ENCODE measurements at places on chromosomes 16 and 17.

GRCh38 chr17:19897903-19898302, 30.2 kb upstream of the ULK2 start:
- DNase-seq: no peak

- no peak for DNase-seq
These were observed 1.1 kb downstream of the CFAP119 start for GRCh38 chr16:30760577-30761426.

DNA sequence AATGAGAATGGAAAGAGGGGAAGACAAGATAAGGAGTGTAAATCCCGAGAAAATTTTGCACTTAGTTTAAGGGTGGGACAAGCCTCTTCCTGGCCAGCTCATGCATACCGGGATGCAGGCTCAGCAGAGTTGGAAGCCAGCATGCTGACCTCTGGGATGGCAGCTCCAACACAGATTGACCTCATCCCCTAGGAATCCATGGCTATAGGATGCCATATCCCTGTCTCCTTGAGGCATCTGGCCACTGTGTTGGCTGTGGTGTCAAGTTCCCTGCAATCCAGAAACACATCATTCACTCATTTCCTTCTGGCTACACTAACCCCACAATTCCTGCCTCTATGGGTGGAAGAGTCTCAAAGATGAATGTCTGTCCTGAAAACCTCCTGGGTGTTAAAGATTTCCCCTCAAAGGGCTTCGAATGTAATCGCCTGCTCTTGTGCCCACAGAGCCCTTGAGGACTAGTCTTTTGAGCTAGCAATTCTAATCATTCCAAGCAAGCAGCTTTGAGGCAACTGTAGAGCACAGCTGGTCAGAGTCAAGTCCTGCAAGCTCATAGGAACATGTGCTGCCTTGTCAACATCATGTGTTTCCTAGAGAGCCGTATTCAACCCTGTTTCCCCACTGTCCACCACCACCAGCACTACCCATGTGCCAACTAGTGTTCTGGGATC, 141.4 kb downstream of the PMP22 start:
- no peak for DNase-seq

GRCh38 chr17:2195729-2196128, 107.9 kb downstream of the SMG6 start:
- no peak for DNase-seq

GRCh38 chr16:1858189-1858865, 13.6 kb downstream of the MEIOB start:
- DNase-seq: no peak

DNA sequence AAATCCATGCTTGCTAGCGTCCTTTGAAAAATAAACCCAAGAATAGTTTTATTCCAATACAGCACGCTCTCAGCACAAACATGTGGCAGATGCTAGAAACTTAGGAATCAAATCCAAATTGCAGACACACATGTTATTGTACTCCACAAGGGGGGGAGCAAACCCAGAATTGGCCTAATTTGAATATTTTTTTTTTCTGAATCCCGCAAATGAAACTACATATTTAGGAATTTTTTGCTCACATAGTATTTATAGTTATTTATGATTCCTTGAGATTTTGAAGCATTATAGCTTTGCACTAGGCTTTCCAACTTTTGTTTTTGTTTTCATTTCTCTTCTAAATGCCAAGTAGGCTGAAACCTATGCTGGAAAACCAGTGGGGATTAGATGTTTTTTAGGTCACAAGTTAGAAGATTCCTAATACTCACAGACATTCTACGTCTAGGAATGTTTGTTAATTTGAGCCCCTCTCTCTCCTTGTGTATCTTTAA, 59.3 kb upstream of the CDH11 start:
- no peak for DNase-seq

- DNase-seq: peak; percentile 64
These were observed 13.7 kb downstream of the DNAH17 start for GRCh38 chr17:78563189-78564145.

GRCh38 chr16:83602761-83603722, 204.7 kb upstream of the HSBP1 start:
- DNase-seq: no peak

GRCh38 chr17:40314584-40314956, 5.6 kb downstream of the RARA start:
- peak; percentile 94 for DNase-seq

- no peak for DNase-seq
These were observed 96.3 kb downstream of the NDEL1 start for GRCh38 chr17:8532021-8532420.

- no peak for DNase-seq
These were observed 13.9 kb downstream of the CDH3 start for GRCh38 chr16:68658974-68659360.

DNA sequence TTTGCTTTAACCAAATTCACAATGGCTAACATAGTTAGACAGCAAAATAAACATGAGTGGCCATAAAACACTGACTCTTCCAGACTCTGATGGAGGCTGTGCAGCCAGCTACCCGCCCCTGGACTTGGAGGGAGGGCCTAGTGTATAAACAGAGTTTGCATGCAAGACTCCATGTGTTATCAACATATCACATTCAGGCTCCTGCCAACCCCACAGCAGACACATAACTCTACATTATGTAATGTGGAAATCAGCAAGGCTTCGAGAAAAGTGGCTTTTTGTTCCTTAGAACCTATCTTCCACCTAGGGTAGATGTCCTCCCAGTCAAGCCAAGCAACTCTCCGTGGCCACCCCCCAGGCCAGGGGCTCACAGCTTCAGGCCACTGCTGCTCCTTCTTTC, 19.3 kb upstream of the SOX9 start:
- peak; percentile 56 for DNase-seq

DNA sequence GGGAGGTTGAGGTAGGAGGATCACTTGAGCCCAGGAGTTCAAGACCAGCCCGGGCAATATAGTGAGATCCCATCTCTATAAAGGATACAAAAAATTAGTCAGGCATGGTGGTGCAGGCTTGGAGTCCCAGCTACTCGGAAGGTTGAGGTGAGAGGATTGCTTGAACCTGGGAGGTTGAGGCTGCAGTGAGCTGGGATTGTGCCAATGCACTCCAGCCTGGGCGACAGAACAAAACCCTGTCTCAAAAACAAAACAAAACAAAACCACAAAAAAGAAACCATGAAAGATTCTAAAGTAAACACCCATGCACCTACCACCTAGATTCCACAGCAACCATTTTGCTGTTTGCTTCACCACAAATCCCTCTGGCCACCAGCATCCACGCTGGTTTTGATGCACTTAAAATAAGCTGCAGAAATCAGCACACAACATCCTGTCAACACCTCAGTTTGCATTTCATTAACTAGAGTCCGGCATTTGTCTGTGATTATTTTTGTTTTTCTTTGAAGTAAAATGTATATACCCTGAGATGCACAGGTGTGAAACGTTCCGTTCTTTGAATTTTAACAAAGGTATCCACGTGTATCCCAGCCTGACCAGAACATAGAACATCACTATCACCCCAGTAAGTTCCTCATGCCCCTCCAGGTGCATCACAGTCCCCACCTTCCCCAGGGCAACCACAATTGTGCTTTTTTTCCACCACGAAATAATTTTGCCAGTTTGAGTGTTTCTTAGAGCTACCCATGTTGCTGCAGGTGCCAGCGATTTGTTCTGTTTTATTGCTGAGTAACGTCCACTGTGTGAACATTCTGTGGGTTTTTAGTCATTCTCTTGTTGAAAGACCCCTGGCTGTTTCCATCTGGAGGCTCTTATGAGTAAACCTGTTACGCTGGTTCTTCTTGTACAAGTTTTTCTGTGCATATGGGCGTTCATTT, 191.5 kb downstream of the SEC14L1 start:
- DNase-seq: peak; percentile 57

- DNase-seq: no peak
These were observed 125.3 kb downstream of the RBFOX3 start for GRCh38 chr17:79485419-79485985.

DNA sequence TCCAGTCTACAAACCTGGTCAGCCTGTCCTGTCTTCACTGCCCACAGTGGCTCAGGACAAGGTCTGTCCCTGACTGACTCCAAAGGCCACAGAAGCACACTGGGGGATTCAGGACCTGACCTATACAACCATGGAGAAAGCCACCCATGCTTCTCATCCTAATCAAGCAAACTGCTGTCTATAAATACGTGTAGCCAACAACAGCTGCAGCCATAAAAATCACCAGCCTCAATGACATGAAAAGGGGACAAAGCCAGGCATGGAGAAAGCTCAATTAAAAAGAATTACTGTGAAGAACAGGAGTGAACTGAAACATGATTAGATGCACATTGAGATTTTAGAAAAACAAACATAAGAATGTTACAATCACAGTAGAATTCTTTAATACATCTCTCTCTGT, 170.1 kb downstream of the CDK5R1 start:
- DNase-seq: no peak

- DNase-seq: no peak
These were observed 42.8 kb downstream of the CBFA2T3 start for GRCh38 chr16:88934066-88934667.

GRCh38 chr17:30103921-30104320, 12.7 kb upstream of the NSRP1 start:
- DNase-seq: no peak

DNA sequence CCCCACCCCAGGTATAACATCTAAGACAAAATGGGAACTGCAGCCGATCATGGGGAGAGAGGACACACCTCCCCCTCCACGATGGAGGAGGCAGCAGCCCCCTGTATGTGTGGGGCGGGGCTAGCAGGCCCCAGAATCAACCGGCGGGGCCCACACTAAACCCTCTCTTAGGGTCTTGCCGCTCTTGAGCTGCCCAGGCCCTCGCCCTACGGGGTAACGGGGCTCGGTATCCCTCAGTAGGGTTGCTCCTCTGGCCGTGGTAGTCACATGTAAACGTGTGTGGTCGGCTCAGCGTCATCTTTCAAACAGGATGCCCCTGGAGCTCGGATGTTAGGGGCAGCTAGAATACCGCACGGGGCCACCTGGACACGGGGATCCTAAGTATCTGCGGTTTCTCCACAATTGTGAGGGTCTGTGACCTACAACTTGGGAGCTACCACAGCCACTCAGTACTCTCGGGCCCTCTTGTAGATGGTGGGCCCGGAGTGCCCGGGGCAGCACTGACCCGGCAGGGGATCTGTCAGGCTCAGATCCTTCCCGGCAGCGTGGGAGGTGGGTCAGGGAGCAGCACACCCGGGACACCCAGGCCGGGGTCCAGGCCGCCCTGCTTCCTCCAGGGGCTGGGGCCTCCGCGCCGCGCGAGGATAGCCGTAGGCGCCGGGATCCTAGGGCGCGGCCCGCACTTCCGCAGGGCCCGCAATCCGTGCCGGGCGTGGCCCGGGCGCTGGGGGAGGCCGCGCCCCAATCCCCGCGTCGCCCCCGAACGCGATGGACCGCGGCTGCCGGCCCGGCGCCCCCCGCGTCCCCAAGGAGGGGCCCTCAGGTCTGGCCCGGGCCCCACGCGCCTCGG, 781 bp downstream of the ARHGDIA start:
- DNase-seq: no peak

- no peak for DNase-seq
These were observed 16.2 kb downstream of the SLC43A2 start for GRCh38 chr17:1612400-1612799.

- peak; percentile 82 for DNase-seq
These were observed 42.1 kb upstream of the DLX4 start for GRCh38 chr17:49926886-49927285.

DNA sequence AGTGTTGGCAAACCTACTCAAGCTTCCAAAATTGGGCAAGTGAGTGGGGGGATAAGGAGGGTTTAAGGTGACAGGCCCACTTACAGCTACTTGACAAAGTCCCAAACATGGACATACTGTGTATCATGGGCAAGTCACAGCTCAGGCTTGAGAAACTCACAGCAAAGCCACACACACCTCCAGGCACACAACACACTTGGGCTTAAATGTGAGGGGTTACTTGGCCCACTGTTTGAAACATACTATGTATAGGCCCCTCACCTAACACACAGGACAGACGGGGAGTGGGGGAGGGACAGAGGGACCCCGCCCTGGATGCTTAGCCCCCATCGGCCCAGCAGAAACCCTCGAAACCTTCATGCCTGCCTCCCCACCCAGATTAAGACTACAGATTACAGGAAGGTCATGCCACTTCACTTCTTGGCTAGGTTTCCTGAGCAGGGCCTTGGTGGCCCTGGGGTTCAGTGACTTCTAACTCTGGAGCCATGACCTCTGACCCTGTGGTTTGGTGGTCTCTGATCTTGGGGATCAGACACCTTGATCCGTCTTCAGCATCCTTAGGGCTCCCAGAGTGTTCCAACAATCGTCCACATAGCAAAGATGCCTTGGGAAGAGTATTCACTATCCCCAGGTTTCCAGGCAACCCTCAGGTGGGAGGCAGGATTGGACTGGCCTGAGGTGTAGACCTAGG, 2.3 kb upstream of the SAMD14 start:
- no peak for DNase-seq

DNA sequence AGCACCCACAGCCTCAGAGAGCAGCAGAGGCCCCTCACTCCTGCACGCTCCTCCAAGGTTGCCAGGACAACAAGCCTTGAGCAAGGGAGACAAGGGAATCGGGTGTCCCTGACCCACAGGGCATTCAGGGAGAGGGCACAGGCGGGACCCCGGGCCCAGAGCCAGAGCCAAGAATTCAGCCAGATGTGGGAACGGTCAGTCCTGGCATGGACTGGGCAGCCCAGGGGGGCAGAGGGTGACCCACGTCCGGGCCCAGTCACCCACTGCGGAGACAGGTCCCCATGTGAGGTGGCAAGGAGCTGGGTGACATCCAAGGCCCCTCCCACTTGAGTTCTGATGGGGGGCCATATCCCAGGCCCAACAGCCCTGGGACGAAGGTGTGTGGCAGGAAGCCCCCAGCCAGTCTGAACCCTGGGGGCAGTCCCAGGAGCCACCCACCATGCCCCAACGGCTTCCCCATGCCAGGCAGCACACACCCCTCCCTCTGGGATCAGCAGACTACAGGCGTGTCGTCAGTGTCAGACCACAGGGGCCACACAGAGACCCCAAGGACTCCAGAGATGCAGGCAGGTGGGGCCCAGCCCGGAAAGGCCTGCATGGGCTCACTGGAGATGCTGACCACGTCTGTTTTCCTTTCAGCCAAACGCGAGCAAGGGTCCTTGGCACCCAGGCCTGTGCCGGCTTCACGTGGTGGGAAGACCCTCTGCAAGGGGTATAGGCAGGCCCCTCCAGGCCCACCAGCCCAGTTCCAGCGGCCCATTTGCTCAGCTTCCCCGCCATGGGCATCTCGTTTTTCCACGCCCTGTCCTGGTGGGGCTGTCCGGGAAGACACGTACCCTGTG, 23.0 kb downstream of the USP6 start:
- peak; percentile 48 for DNase-seq

DNA sequence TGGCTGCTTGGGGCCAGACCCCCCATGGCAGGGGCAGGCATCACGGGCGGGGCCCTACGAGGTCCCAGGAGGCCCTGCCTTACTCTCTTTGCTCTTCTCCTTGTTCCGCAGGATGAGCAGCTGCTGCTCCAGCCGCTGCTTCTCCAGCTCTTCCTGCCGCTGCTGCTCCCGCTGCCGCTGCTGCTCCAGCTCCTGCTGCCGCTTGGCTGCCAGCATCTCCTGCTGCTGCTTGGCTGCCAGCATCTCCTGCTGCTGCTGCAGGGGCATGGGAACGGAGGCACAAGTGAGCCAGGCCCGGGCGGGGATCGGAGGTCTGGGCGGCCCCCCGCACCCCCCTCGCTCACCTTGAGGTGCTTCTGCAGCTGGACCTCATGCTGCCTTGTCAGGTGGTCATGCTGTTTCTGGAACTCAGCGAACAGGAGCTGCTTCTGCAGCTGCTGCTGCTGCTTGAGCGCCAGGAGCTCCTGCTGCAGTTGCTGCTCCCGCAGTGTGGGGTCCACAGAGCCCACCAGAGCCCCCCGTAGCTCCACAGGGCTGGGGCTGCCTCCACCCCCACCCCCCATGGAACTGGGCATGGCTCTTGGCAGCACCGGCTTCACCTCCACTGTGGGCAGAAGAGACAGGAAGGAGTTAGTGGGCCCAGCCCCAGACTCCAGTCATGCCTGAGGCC, 22.8 kb downstream of the G6PC3 start:
- DNase-seq: no peak
